ENCODE measurements at places on chromosomes 5 and 9.

DNA sequence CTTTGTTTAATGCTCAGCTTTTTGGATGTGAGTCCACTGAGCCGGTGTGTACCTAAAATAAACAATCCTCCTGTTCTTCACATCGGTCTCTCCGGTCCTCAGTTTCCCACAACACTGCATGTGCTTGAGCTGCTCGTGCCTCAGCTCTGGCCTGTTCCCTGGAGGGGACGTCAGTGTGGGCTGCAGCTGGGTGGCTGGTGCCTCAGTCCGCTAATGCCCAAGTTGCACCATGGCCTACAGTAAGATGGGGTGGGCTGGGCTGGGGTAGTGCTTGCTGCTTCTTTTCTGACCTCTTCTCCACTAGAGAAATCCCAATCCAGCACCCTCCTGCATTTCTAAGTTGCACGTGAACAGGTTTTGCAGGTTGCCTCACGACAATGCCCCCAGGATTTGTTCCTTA lies 595 bp upstream of the BTNL9 start:
- no peak for DNase-seq

DNA sequence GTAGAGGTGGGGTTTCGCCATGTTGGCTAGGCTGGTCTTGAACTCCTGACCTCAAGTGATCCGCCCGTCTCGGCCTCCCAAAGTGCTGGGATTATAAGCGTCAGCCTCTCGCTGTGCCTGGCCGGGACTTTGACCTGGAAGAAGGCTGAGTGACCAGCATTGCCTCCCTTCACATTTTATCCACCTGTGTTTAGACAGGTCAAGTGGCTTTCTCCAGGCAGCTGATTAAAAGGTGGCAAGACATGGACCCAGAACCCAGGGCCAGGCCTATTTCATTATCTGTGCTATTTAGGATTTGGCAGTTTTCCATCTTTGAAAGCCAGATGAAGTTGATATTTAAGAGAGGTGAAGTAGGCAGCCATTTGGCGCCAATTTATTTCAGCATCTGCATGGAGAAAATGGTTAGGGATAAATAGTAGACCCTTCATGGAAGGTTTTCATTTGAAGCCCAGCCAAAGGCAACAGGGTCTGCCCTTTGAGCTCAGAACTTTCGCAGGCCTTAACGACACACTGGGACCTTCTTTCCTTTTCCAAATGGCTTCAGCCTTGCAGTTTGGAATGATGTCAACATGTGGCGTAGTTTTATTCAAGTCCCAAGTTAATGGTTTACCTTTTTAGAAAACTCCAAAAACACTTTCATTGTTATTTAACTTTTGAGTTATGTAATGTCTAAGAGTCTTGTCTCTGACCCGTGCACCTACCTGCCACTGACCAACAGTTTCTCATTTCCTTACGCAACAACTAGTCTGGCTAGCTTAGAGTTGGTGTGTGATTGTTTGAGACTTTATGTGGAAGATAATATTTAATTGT lies 8.4 kb downstream of the DAPK1 start:
- DNase-seq: no peak

DNA sequence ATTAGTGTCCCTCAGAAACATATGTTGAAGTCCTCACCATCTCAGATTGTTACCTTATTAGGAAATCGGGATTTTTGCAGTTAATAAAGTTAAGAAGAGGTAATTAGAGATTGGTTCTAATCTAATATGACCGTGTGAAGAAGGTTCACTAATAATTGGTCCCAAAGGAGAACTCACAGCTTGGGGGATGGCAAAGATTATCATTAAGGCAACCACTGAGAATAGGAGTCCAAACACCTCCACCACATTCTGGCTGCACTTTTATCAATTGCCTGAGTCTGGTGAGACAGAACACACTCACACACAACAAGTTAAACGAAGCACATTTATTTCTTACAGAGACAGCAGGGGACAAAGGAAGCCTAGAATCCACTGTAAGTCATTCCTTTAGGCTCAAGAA lies 94.9 kb upstream of the PRDM9 start:
- no peak for DNase-seq

DNA sequence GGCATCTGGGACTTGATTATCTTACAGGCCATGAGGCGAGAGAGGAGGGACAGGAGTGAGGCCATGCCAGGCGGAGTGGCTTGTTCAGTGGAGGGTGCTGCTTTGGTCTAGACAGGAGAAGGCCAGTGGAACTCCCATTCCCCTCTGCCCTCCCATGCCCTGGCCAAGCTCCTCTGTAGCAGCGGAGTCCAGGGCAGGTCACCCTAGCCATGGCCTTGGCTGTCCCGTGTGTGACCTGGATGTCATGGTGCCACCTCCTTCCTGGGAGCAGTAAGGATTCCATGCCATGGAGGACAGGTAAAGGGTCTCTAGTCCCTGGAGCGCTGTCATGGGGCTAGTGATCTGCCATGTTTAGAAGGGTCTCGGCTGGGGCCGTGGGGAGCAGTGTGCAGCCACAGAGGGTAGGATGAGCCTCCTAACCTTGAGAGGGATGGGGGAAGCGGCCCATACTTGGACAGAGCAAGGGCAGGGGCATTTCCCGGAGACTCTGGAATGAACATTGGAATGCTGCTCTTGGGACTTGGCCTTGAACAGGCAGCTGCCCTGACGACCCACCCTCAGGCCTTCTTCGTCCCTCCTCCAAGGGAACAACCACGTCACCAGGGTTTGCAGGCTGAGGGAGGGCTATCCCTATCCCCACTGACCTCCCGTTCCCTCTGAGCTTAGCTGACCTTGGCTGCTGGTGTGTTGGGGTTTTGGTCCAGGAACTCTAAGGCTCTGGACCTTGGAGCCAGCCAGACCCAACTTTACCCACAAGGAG lies 100.4 kb downstream of the DAB2IP start:
- DNase-seq: no peak

- DNase-seq: no peak
These were observed 3.4 kb downstream of the SMIM3 start for GRCh38 chr5:150781706-150782614.

DNA sequence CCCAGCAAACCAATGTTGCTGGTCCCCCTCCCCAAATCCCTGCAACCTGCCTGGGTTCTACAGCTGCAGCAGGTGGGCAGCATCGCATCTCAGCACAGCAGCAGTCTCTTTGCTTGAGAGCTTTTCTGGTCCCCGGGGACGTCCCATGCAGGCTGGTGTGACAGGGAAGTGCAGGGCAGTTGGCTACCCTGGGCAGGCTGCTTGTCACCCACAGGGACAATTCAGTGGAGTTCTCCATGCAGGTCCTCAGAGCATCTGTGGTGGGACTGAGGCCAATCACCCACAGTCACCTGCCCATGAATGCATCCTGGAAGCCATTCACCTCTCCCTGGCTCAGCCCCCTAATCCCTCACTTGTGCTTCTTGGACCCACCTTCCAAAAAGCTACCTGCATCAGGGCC lies 43.9 kb upstream of the SEMA4D start:
- no peak for DNase-seq

GRCh38 chr5:104178829-104179456 lies 616.4 kb upstream of the NUDT12 start:
- DNase-seq: no peak

DNA sequence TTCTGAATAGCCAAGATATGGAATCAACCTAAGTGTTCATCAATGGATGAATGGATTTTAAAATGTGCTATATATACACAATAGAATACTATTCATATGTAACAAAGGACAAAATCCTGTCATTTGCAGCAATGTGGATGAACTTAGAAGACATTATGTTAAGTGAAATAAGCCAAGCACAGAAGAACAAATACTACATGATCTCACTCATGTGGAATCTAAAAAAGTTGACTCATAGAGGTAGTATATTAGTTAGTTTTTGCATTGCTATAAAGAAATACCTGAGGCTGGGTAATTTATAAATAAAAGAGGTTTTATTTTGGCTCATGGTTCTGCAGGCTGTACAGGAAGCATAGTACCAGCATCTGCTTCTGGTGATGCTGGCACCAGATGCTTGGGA lies 8.1 kb downstream of the CATSPER3 start:
- no peak for DNase-seq

GRCh38 chr9:136824496-136825225 lies 16.9 kb downstream of the RABL6 start:
- DNase-seq: no peak

GRCh38 chr9:89008055-89008743 lies 16.9 kb downstream of the S1PR3 start:
- DNase-seq: no peak

DNA sequence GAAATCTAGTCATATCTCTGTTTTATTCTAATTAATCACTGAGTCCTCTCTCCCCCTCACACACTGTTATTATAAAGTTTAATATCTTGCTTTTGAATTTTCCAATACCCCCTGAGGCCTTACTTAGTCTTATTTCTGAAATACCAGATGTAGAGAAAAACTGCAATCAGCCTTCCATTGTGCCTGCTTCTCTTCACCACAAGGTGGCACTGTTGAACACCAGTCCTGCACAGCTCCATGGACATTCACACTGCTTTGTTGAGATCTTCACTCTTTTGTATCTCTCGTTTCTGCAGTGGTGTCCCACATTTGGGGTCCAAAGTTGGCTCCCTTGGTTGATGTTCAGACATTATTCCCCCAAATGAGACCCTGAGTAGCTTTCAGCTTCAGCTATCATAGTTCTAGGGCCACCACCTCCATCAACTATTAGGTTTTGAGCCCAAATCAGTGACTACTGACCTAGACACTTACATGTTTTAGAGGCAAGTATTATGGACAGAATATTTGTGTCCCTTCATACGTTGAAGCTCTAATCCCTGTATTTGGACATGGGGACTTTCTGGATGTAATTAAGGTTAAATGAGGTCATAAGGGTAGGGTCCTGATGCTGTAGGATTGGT lies 24.3 kb downstream of the BOD1 start:
- no peak for DNase-seq

DNA sequence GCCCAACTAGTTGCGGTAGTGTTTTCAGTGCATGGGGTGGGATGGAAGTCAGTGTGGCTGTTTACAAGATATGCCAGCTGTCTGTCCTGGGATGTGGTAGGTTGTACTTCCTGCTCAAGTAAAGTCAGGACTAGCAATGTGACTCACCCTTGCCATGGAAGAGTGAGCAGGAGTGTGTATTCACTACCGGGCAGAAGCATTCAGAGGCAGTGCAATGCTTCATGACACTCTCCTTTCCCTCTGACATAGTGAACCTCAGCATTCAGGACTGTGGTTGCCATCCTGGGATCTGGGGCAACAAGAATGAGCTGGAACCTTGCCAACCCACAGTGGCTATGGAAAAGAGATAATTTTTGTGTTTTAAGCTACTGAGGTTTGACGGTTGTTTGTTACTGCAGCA lies 68.9 kb downstream of the BOD1 start:
- DNase-seq: no peak

- no peak for DNase-seq
These were observed 233.1 kb upstream of the FBXL7 start for GRCh38 chr5:15266841-15267240.

GRCh38 chr9:38244971-38245370 lies 147.5 kb upstream of the ALDH1B1 start:
- no peak for DNase-seq

DNA sequence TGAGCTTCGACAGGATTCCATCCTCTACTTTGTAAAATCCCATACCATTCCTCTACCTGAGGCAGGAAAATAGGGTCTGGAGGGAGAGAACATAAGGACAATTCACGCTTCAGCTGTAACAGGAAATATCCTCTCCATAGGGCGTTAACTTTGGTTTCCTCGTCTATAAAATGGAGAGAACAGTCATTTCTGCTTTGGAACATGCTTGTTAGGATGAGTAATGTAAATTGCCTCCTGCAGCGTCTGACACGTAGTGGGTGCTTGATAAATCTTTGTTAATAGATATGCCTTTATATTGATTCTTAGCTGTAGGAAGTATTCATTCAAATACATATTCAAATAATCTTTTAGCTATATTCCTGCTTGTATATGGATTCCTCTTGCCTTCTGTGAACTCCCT lies 711 bp upstream of the SUB1 start:
- no peak for DNase-seq

DNA sequence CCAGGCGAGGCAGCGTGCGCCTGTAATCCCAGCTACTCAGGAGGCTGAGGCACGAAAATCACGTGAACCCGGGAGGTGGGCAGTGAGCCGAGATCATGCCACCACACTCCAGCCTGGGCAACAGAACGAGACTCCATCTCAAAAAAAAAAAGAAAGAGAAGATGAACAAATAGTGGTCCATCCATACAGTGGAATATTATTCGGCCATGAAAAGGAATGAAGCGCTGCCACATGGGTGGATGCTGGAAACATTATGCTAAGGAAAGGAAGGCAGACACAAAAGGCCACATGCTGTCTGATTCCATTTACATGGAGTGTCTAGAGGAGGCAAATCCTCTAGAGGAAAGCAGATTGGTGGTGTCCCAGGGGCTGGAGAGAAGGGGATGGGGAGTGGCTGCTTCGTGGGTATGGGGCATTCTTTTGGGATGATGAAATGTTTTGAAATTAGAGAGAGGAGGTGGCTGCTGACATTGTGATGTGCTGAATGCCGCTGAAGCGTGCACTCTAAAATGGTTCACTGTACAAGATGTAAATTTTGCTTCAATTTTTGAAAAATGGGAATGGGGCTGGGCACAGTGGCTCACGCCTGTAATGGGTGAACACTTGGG lies 17.0 kb downstream of the PLPP7 start:
- DNase-seq: no peak

- no peak for DNase-seq
These were observed 26.7 kb downstream of the BDP1 start for GRCh38 chr5:71482132-71482531.

- DNase-seq: no peak
These were observed 15.1 kb downstream of the GRAMD2B start for GRCh38 chr5:126438267-126438666.

DNA sequence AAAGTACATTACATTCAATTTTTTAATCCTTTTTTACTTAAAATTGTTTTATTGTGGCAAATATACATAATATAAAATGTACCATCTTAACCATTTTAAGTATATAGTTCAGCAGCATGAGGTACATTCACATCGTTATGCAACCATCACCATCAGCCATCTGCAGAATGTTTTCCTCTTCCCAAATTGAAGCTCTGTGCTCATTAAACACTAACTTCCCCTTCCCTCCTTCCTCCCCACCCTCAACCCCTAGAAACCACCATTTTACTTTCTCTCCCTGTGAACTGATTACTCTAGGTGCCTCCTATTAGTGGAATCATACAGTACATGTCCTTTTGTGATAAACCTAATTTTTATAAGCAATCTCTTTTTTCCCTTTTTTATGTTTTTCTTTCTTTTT lies 15.6 kb downstream of the TEX53 start:
- DNase-seq: no peak

DNA sequence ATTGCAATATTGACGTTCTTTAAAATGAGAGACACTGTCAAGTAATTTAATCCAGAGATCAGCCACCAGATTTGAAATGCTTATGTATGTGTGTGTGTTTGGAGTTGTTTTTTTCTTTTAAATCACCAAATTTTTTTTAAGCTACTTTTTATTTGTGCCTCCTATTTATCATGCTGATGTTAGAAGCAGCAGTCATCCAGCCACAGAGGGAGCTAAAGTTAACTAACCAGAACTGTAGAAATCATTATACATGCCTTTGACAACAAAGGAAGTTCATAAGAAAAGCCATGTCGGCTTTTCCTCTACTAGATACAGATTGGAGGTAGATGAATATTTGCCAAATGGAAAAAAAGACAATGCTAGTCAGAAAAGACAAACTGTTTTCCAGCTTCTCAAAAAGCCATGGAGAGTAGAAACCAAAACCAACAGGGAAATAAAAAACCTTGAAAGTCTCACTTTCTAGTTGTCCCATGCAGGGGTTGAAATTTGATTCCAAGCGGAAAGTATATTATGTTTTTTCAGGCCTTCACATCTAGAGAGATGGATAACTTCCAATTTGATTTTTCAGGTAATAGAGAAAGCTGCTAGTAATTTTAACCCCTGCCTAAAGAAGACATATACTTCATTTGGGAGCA lies 4.5 kb downstream of the PURA start:
- DNase-seq: no peak

- no peak for DNase-seq
These were observed 80.3 kb downstream of the VCAN start for GRCh38 chr5:83551821-83552220.

All from NCI-H2227 treated with DMSO at 0.1 percent for 48 hours (cell line).